T-helper 9 cell (primary cell): ENCODE measurements at places on chromosomes 1 and 21.
A peak's percentile ranks its signal among the peaks of the same experiment; 100 is the strongest.

GRCh38 chr1:243264717-243265116, 8.9 kb downstream of the SDCCAG8 start:
- no peak for DNase-seq

DNA sequence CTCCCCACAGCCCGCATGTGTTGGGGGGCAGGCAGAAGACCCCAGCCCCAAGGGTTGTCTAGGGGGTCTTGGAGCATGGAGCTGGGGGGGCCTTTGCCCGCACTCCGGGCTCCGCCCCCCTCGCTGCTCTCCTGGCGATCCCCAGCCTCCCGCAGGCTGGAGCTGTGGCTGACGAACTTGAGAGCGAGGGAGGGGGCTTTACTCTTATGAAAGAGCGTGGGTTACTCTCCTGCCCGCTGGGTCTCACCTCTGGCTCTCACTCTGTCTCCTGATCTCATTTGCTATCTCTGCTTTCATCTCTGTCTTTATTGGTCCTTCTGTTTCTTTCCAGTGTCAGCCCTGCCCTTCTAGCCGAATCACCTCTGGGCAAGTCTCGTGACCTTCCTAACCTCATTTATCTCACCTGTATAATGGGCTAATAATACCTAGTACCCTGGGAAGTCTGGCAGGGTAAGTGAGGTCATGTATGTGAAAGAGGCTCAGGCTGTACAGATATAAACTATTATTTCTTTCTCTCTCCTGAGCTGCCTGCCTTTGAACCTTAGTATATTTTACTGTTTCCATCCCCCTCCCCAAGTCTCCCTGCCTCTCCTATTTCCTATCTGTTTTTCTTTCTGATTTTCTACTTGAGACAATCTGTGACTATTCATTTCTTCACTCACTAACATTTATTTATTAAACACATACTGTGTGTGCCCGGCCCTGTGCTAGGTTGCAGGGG, 731 bp downstream of the EFNA4 start:
- DNase-seq: no peak

DNA sequence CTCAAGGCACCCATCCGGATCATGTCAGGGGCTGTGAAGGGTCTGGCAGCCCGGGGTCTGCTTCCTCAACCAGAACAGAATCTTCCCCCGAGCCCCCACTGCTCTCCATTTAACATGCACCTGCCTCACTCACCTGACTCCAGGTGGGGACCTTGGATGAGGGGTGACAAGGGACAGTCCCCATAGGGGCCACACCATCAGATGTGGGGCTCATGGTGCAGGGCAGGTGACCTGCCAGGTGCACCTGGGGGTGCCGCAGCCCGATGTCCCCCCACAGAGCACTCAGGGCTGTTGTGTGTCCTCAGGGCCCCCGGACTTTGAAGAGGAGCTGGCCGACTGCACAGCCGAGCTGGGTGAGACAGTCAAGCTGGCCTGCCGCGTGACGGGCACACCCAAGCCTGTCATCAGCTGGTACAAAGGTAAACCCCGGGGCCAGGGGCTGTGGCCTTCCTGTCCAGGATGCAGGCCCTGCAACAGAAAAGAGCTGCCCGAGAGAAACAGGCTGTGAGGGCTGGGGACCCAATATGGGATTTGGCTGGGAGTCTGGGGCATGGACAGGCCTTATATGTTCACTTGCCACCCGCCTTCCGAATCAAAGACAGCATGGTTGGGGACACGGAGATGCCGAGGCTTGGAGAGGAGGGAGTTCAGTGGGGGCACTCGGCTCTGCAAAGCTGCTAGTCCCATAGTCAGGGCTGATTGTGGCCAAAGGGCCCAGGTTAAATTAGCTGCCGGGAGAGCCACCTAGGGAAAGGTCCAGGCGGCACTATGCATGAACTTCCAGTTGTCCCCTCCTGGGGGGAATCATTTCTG, 64.6 kb downstream of the TRIM11 start:
- DNase-seq: no peak

- DNase-seq: peak; percentile 36
Observed at GRCh38 chr1:160625725-160626498, 20.9 kb downstream of the SLAMF1 start.

GRCh38 chr1:77925518-77925917, 37.1 kb downstream of the NEXN start:
- no peak for DNase-seq

DNA sequence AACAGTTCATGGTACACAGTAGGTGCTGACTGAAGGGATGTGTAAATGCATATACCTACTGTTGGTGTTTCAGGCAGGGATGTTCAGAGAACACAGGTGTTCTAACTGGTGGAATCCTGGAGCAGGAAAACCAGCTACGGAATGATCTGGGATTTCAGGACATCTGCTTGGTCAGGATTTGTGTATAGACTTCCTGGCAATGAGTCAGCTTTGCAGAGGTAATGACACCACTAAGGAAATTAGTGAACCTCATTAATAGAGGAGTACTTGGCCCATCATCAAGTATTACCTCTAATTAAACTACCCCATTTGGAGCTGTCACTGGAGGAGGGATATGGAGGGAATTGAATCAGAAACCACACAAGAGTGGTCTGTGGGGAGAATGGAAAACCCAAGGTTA, 7.3 kb downstream of the MRPL37 start:
- no peak for DNase-seq

GRCh38 chr1:14971221-14971620, 182.3 kb upstream of the TMEM51 start:
- no peak for DNase-seq

- no peak for DNase-seq
Observed at GRCh38 chr1:221743416-221744208, 1.7 kb upstream of the DUSP10 start.

GRCh38 chr1:10697621-10698160, 98.8 kb downstream of the CASZ1 start:
- DNase-seq: no peak

- DNase-seq: no peak
Observed at GRCh38 chr1:228034954-228035837, 28.4 kb downstream of the WNT3A start.

DNA sequence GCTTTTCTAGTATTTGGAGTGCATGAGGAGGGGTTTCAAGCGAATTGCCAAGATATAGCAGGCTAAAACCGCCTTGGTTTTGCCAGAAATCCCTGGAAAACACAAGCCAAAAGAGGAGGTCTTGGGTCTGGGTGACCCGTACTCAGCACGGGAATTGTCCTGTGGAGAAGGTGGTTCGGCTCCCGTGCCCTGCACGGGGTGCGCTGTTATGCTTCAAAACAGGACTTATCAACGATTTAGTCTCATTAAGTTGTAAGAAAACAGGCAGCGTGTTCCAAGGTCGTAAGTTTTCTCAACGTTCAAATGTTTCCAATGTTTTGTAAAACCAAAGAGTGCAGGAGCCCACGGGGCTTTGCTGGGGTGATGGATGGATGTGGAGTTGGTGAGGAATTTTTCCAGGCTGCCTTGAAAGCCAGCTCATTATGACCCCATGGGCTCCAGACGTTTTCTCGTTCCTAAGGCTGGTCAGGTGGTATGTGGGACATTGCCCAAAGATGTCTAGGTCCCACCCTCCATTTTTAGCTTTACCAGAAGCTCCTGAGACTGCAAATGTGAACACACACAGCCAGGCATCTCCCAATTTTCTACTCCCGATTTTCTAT, 75.4 kb upstream of the CLDN14 start:
- no peak for DNase-seq

DNA sequence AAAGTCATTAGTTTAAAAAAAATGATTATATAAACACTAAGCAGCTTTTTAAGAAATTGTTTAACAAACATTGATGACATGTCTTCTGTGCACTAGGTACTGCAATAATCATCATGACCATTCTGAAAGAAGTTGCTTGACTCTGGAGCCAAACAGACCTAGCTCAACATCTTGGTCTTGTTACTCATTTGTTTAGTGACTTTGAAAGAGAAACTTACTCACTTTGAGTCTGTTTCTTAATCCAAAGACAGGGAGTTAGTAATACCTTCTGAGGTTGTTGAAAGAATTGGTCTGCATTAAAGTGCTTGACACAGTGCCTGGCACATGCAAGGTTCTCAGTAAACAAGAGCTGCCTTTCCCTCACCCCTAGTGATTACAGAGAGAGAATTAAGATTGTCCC, 84.4 kb downstream of the SGIP1 start:
- no peak for DNase-seq

GRCh38 chr1:212138457-212138856, 102.9 kb downstream of the DTL start:
- DNase-seq: no peak

DNA sequence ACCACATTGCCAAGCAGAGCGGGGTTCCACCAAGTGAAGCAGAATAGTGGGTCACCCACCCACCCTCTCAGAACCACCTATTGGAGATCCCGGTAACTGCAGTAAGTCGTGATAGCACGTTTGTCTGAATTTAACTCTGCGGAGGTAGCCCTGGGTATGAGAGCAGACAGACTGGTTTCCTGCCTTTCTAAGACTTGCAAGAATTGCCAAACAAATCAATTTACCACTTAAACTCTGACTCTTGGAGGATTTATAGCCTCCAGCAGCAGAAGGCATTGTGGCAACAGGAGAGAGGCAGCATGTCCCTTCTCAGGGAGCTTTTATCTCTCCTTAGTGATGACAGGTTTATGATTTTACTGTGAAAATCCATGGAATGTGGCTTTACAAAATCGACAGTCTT, 287.9 kb upstream of the FMN2 start:
- no peak for DNase-seq

DNA sequence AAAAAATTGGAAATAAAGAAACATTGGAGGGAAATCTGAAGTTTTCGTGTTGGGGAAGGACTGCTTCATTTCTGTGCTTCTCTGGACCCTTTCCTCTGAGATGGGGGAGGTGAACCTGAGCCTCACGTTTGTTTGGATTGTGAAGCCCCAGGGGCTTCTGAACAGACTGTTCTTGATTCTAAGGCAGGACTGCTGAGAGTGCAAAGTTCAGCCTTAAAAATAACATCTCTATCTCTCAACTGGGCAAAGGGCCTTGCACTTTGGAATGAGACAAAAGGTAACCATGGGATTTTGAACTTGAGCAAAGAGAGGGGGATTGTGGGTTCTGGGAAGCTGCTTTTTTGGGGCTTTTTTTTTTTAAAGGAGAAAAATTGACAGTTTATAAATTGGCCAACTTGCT, 45.0 kb downstream of the GPR88 start:
- DNase-seq: no peak

GRCh38 chr1:243507672-243508302, 251.9 kb downstream of the SDCCAG8 start:
- no peak for DNase-seq

- DNase-seq: no peak
Observed at GRCh38 chr1:104921525-104921924, 1171.8 kb downstream of the AMY1C start.

- DNase-seq: no peak
Observed at GRCh38 chr1:97071173-97071572, 349.6 kb downstream of the PTBP2 start.

DNA sequence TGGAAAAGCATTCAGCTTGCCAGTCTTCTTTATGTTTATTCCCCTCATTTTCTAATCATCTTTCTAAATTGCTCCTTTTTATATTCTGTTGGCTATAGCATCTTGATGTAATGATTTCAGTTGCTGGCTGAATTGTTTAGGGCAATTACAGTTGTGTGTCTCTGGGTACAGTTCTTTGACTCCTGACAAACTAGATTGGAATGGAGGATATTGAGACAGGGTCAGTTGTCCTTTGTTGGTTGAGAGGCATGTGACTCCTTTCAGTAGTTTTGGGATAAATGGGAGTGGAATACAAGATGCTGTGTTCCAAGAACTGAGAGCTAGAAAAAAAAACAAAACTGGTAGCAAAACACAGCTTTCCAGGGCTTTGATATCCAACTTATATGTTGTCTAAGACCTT, 1.5 kb downstream of the CENPF start:
- no peak for DNase-seq
